ENCODE measurements at places on chromosomes 11 and 22.
A peak's percentile ranks its signal among the peaks of the same experiment; 100 is the strongest.

DNA sequence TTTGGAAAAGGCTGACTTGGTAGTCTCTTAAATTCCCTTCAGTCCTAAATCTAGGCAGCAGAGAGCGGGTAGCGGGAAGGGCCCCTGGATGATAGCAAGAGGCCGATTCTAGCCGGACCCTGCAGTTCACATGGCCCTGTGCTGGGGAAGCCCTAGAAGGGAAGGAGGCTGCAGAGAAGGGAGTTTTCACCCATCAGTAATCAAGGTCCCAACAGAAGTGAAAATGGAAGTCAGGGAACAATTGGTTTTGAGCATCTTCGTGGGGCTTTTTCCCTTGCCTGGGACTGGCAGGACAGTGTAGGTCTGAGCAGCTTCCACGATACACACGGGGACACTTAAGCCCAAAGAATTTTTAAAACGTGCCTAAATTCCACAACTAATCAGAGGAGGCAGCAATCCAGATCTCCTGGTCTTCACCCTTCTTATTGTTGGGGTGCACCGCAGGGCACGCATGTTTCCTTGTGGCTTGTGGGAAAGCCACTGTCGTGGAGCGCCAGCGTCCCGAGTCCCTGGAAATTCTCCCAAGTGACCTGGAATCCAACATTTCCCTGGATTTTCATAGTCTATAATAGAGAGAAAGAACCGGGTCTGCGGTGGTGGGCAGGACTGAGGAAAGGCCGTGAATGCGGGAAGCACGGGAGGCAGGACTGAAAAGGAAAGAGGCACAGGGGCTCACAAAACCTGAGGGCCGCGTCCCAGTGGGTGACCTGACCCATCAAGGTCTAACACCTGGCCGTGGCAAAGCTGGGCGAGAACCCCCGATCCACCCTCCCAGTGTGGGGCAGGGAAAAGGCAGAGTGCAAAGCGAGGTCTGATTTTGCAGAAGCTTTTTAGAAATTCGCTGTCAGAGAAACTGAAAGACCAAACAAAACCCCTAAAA lies 846 bp upstream of the OAF start:
- DNase-seq = no peak

- DNase-seq = no peak
These were observed 332 bp downstream of the TEAD1 start for GRCh38 chr11:12674571-12674935.

GRCh38 chr11:776561-777287 lies 563 bp downstream of the GATD1 start:
- DNase-seq = peak; percentile 28

- DNase-seq = no peak
These were observed 9.4 kb upstream of the FADD start for GRCh38 chr11:70193411-70194292.

GRCh38 chr11:115287266-115287665 lies 216.9 kb downstream of the CADM1 start:
- DNase-seq = no peak

DNA sequence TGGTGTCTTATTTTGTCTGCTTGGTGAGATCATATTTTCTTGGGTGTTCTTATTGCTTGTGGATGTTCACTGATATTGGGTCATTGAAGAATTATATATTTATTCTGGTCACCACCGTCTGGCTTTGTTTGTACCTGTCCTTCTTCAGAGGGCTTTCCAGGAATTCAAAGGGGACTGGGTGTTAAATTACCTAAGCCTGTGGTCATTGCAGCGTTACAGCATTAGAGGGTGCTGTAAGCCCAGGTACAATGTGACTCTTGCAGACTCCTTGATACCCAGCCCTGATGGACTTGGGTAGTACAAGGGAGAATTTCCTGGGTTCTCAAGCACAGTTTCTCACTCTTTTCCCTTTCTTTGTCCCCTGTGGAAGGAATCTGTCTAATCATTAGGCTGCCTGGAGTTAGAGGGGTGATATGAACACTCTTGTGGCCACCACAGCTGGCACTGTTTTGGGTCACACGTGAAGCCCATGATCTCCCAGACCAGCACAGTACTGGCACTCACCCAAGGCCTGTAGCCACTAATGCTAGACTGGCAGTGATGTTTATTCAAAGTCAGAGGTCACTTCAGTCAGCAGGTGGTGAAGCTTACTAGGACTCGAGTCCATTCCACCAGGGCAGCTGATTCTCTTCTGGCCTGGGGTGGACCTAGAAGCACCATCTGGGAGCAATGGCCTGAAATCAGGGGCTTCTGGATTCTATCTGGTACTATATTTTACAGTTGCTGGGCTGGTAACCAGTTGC lies 56.1 kb upstream of the NARS2 start:
- DNase-seq = no peak

DNA sequence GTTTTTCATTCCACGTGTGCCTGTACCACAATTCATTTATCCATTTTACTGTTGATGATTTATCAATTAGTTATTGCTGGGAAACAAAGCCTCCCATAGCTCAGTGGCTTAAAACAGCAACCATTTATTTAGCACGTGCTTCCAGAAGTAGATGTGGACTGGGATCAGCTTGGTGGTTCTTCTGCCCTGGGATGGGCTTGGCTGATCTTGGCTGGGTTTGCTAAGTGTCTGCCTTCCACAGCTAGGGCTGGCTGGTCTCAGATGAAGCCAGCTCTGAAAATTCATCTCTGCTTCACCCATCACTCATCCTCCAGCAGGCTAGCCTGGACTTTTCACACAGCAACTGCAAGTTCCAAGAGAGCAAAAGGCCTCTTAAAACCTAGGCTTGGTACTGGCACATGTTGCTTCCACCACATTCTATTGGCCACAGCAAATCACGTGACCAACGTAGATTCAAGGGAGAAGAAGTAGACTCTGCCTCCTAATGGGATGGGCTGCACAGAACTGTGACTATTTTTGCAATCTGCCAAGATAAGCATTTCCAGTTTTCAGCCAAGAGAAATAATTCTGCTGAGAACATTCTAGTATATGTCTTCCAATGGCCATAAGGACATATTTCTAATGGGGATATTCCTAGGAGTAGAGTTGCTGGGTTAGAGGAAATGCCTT lies 124.9 kb downstream of the MN1 start:
- no peak for DNase-seq

DNA sequence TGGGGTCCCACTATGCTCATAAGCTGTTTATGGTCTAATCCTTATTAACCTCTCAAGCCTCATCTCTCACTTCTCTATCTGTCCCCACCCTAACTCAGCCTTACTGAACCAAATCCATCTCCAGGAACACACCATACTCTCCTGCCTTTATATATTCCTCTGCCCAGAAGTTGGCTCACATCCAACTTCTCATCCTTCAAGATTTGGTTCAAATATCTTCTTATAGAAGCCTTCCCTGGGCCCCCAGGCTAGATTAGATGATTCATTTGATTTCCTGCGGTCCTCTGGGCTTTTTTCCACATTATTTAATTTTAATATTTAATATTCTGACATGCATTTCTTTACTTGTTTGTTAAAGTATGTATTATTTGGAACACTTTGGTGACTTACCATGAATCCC lies 23.2 kb downstream of the MEI1 start:
- no peak for DNase-seq

DNA sequence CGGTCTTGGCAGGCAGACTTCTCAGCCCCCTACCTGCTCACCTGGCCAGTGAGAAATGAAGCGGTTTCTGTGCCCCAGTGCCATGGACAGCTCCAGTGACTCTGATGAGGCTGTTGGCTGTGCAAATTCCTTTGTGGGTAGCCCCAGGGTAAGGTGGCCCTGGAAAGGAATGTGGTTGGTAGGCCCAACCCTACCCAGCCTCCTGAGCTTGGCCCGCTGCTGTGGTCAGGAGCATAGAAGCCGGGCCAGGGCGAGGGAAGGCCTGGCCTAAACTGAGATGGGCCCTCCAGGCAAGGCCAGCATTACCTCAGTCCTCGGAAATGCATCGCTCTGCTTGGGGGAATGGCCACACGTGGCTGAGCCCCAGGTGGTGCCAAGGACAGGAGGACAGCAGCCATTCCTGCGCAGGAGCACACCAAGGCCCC lies 16.9 kb downstream of the DAGLA start:
- no peak for DNase-seq

DNA sequence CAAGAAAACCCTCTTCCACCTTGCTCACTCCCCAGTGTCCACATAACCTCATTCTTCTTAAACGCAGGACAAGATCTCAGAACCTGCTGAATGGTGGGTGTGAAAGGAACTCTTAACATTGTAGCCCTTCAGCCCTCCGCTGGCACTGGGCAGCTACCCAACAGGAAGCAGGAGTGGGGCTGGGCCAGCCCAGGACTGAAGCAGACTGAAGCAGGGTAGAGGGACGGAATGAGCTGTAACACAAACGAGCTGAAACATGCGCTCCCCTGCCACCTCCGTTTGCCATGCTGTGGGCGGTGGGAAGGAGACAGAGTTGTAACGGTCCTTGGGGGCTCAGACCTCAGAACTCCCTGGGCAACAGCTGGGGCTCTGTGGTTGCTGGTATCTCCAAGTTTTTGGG lies 23.6 kb downstream of the NPAT start:
- DNase-seq = no peak

GRCh38 chr11:65066805-65067291 lies 8.5 kb upstream of the NAALADL1 start:
- no peak for DNase-seq

DNA sequence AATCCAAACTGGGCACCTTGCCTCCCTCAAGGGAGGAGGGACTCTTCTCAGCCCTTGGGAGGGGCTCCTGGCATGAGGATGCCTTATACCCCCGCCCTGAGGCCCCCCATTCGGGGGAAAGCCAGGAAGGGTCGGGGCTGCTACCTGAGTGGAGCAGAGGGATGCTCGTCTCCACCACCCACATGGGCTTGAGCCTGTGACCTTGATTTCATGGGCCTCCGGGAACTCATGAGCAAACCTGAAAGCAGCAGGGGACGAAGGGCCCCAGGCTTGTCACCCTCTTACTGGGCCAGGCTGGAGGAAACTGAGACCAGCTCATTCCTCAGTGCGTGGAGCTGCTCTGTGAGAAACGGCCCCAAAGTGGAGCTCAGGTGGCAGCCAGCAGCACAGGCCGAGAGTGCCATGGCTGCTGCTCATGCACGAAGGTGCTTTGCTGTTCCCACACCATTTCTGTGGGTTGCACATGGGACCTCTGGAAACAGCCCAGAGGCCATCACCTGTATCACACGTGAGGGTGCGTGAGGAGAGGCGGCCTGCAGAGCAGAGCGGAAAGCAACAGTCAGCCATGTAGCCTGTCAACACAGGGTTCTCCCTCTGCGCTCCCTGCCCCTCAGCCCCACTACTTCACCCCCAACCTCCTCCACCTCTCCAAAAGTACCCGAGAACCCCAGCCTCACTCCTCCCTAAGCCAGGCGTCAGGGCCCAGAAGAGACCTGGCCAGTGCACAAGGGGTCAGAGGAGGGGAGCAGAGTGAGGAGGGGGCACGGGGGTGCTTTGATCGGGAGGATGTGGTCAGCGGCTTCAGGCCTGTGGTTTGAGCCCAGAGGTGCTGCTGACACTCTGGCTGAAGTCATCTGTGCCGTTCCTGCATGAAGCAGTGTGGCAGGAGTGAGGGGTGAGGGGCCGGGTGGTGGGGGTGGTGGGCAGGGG lies 14.1 kb upstream of the IL2RB start:
- DNase-seq = no peak

DNA sequence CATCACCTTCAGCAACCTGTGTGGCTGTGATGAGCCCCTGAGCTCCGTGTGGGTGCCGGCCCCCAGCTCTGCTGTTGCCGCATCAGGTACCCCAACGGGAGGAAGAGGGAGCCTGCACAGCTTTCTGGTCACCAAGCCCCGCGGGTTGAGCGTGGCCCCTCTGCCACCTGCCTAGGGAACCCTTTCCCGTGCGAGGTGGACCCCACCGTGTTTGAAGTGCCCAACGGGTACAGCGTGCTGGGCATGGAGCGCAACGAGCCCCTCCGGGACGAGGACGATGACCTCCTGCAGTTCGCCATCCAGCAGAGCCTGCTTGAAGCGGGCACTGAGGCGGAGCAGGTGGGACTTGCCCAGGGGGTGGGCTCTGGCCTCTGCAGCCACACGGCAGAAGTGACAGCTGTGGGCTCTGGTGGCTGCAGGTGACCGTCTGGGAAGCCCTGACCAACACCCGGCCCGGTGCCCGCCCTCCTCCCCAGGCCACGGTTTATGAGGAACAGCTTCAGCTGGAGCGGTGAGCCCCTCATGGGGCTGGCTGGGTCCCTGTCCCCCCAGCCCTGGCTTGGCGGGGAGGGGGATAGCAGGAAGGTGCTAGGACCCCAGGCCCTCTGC lies 1.9 kb upstream of the SSH3 start:
- DNase-seq = no peak

DNA sequence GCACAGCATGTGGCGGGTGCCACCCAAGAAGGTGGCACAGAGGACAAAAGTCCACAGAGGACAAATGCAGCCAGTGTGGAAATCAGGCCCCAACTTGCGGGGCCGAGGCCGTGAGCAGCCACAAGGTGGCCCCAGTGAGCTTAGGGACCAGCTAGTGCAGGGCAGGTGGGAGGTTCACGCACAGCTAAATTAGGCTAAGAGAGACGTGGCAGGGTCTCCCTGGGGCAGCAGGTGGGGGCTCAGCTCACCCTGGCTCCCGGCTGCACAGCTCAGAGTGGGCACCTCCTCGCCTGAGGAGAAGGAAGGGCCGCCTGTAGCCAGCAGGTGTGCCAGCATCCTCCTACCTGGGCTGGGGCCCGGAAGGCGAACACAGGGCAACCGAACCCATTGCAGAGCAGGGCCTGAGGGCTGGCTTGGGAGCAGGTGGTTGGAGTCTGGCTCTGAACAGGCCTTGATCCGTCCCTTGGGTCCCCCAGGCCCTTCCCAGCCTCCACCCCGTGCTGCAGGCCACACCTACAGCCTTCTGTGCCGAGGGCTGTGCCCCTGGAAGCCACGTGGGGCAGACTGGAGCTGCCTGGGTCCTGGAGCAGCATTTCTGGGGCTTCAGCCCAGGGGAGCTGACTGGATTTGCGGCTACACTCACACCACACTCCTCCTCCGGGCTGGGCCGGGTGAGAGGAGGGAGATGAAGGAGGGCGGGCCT lies 26.1 kb upstream of the CELSR1 start:
- DNase-seq = peak; percentile 64

GRCh38 chr22:28414913-28415312 lies 264.7 kb downstream of the TTC28 start:
- no peak for DNase-seq

DNA sequence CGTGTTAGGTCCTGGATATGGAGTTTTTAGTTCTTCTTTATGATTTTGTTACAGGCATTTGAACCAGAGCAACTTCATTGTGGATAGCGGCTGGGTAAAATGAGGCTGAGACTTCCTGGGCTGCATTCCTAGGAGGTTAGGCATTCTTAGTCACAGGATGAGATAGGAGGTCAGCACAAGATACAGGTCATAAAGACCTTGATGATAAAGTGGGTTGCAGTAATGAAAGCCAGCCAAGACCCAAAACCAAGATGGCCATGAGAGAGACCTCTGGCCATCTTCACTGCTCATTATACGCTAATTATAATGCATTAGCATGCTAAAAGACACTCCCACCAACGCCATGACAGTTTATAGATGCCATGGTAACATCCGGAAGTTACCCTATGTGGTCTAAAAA lies 23.4 kb upstream of the CLMP start:
- no peak for DNase-seq

DNA sequence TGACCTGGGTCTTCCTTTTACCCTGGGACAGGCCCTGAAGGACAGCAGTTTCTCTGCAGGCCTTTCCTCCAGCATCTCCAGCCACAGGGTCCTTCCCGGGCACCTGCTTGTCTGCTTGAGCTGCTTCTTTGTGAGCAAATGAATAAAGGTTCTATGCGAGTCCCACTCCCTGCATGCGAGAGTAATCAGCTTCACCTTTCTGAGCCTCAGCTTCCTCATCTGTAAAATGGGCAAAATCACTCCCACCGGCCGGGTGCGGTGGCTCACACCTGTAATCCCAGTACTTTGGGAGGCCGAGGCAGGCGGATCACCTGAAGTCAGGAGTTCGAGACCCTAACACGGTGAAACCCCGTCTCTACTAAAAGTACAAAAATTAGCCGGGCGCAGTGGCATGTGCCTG lies 31.1 kb downstream of the IFT27 start:
- DNase-seq = no peak

GRCh38 chr22:40441761-40442390 lies 71.5 kb downstream of the SGSM3 start:
- no peak for DNase-seq
